Posterior vena cava (tissue), 2 donors: ENCODE measurements at places on chromosomes 11 and 22. TPM values are rescaled to one million over a fixed set of nuclear protein-coding genes. Genes with fewer than 3 reads are reported as not detected.

TRPC6 gene
- total RNA-seq = 2.7 TPM

DNA sequence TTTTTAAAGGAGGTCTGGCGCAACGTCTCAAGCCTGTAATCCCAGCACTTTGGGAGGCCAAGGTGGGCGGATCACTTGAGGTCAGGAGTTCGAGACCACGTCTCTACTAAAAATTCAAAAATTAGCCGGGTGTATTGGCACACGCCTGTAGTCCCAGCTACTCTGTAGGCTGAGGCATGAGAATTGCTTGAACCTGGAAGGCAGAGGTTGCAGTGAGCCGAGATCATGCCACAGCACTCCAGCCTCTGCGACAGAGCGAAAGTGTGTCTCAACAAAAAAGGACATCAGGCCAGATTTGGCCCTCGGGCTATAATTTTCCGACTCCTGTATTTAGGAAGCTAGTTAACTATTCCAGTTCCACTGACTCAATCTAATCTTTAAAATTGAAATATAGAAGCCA lies 78.7 kb upstream of the SLC25A18 start:
- DNase-seq = no peak

KCNK4 gene
- total RNA-seq = not detected

GRCh38 chr11:119061256-119061655 lies 4.3 kb upstream of the HYOU1 start:
- DNase-seq = no peak

DNA sequence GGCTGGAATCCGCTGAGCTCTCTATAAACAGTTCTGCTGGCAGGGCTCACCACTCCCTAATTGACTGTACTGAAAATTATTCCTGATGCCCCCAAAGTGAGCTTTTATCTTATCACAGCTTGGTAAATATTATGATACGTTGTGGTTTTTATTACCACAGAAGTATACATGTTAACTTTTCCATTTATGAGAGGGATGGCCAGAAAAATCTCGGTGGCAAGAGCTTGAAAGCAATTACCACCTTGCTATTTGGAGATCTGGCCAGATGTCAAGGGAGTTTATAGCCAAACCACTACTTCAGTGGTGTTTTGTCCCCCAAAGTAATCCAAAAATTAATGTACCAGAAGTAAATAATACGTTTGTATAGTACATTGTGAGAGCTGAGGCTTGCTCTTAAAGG lies 75.4 kb upstream of the RCN1 start:
- DNase-seq = no peak

OR5AL1 gene
- total RNA-seq = not detected

DNA sequence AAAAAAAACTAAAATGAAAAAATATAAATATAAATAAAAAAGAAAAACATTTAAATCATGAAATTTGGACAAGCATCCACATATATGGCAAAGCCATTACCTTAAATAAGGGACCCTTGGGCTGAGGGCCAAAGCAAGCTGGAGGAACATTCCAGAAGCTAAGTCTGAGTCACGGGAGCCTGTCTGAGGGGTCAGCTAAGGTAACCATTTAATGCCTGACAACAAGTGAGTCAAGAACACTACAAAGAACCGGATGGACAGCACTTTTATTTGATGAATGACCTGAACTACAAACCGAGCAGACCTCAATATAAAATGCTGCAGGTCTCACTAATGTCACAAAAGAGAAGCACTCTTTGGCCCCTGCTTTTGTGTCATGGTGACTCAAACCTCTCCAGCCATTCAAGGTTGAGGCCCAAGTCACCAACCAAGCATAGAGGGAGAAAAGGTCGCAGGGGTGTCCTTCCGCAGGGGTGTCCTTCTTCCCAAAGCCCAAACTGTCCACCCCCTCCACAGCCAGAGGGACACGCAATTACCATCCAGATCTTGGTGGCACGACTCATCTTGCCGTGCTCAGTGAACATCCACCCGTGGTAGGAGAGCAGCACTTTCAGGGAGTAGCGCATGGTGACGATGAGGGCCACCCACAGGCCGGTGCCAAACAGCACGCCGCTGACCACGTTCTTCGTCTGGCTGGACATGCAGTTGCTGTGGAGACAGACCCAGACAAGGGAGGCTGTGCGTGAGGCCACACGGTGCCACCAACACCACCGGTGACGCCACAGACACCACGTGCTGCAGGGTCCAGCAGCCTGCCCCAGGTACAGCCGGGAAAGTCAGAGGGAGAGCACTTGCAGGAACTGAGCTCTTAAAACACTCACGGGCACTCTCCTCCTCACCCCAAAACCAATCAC lies 34.5 kb downstream of the CPT1A start:
- DNase-seq = no peak

SEC14L2 gene
- 10.9 TPM for total RNA-seq

- DNase-seq = no peak
Measured at GRCh38 chr11:7439746-7440320, 45.5 kb upstream of the OLFML1 start.

MIAT gene
- 1.4 TPM for total RNA-seq

GRCh38 chr11:85752890-85753581 lies 57.9 kb downstream of the SYTL2 start:
- no peak for DNase-seq

DNA sequence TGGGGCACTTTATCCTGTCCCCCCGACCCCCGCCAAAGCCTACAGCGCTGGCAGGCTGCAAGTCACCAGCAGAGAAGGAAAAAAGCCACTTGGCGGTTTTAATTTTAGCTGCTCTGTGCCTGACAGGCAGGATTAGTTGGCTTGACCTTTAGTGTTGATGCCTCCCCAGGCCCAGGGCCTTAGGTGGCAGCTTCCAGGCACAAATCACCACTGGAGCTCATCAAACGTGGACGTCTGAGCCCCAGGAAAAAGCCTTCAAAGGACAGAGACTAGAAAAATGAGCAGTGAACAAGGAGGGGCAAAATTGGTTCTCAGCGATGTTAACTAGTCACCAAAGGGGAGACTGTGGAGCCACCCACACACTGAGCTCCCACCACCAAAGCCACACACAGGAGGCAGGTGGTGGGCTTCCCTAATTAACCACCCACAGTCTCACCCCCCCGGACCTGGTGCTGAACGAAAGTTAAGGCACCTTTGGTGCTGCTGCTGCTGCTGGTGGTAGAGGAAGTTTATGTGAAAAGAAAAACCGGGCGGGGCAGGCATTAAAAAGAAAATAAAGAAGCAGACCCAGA lies 4.4 kb upstream of the PYGM start:
- peak; percentile 67 for DNase-seq

GRCh38 chr11:120514541-120515121 lies 3.1 kb downstream of the GRIK4 start:
- peak; percentile 59 for DNase-seq

DNA sequence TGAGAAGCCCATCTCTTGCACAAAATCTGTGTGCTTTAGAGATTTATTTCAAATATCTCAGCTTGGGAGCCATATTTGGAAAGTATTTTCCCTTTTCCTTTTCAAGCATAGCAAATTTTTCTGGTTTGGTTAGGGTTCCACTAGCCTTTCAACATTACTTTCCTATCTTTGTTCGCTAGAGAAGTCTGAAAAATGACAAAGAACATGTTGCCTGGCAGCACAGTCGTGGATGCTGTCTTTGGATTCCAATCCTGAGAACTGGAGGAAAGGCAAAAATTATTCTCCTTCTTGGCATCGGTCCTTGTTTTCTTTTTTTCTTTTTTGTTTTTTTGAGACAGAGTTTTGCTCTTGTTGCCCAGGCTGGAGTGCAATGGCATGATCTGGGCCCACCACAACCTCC lies 6.9 kb upstream of the MTCH2 start:
- DNase-seq = no peak

SESN3 gene
- total RNA-seq = 23.6 TPM

NPAS4 gene
- total RNA-seq = 2.6 TPM

DNA sequence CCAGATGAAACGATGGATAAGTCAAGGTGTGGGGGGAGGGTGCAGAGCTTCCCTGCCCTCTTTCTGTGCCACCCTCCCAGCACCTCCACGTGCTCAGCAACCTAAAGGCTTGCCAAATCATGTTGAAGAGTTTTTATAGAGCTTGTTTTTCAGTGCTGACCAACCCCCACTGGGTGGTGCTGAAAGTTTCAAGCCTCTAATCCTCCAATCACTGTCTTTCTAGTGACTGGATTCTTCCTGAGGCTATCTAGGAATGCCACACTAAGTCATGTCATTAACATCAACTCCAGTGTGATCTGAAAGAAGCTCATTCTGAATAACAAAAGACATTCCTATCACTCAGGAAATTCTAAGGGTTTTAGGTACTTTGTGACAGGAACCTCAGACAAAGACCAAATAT lies 382.6 kb downstream of the DYNC2H1 start:
- DNase-seq = no peak

DNA sequence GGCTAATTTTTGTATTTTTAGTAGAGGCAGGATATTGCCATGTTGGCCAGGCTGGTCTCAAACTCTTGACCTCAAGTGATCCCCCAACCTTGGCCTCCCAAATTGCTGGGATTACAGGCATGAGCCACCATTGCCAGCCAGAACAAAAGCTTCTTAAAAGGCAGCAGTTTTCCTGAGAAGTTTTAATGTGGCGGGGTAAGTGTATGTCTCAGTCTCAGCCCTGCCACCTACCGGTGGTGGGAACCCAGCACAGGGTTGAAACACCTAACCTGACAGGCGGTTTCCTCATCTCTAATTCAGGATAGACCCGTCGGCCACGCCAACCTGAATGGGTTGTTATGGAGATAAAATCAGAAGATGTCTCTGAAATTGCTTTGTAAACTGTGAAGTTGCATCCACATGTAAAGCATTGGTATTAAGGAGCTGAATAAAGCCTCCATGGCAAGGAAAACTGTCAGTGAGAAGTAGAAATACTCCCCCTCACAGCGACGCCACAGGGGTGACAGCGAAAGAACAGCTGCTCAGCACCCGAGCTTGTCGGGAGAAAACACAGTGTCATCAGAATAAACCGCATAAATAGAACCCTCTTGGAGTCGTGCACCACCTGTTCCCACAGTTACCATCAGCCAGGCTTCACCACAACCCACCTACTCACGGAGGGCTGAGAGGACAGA lies 165.9 kb upstream of the NCAM1 start:
- DNase-seq = no peak

DNA sequence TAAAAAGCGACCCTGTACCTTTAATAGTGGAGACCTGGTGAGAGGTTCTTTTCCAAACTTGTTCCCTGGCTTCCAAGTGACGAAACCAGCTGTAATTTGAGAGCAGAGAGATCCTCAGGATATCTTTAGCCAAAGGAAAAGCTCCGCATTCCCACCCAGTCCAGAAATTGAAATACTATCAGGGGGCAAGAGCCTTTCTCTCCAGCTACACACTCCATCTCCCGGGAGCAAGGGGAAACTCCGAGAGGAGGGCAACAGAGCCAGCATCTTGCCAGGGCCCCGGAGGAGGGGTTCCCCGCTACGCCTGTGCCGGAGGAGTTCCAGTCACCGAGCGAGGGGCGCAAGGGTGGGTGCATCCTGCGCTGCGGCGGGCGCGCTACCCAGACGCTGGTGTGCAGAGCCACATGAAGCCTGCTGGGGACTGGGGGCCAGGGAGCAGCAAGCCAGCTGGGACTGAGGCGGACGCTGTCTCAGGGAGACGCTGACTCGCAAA lies at the start of gene FIBIN:
FIBIN (plus strand) TSS at position 148 of the 493 bp plus-strand sequence. CDS start 415 bp downstream, outside the sequence.
- peak; percentile 78 for DNase-seq

SCGB2A2 gene
- not detected for total RNA-seq

GRCh38 chr11:11691296-11692151 lies 69.7 kb upstream of the GALNT18 start:
- DNase-seq = no peak

GSTT2B gene
- 13.1 TPM for total RNA-seq

APOA1 gene
- 0.79 TPM for total RNA-seq

GRCh38 chr11:123581651-123582399 lies 72.6 kb downstream of the SCN3B start:
- DNase-seq = no peak

- peak; percentile 45 for DNase-seq
Measured at GRCh38 chr11:66676282-66676919, 1.3 kb downstream of the RBM4B start.

APOA4 gene
- 2.0 TPM for total RNA-seq

DNA sequence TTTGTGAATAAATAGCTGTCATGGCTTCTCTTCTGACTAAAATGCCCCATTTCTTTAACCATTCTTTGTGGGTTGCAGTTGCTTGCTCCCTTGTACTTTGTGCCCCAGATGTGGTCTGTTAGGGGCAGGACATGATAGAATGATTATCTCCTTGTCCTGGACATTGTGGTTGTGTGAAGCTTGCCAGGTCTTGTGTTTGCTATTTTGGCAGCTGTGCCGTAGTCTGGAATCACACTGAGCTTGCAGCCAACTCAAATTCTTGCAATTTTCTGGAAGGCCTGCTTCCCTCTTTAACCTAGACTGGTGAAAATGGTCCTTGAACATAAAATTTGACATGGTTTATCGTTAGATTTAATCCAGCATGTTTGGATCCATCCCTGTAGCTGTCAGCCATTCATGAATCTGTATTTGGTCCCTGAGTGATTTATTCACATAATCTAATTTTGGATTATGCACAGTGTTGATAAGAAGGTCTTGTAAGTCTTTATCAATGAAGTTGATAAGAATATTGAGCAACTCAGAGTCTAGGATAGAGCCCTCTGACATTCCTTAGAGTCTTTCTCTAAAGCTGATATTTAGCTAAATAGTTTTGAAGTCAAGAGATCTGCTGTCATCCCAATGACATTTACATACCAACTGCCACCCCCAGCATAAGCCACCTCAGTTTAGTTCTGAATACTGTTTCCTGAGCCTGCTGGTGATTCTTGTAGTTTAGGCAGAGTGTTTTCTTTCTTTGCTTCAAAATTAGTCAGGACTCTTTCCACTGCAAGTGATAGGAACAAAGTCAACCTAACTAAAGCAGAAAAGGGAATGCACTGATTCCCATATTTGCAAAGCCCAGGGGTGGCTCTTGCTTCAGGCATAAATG lies 9.8 kb downstream of the SPON1 start:
- no peak for DNase-seq

DNA sequence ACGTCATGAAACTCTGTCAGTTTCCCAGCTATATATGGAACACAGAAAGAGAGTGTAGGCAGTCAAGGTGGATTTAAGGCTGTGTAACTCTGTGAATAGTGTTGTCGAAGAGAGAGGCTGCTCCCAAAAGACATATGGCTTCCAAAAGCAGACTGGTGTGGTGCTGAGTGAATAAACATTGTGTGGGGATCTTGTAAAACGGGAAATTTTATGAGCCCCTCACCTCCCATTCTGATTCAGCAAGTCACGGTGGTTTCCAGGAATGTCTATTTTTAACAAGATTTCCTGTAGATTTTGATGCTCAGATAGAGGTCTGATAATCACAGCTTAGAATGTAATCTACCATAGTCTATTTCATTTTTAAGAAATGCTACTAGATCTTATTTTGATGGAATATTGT lies 67.9 kb downstream of the SESN3 start:
- no peak for DNase-seq

GRCh38 chr11:131370090-131370751 lies at the start of gene NTM:
TSS of gene NTM (plus strand) at chr11:131370615.
- no peak for DNase-seq

- no peak for DNase-seq
Measured at GRCh38 chr11:112877581-112877980, 83.6 kb upstream of the NCAM1 start.

CYP2R1 gene
- 14.8 TPM for total RNA-seq

SCARF2 gene
- 18.6 TPM for total RNA-seq
